Retina (tissue), 1 donor: ENCODE measurements at places on chromosomes 3 and 15.

DNA sequence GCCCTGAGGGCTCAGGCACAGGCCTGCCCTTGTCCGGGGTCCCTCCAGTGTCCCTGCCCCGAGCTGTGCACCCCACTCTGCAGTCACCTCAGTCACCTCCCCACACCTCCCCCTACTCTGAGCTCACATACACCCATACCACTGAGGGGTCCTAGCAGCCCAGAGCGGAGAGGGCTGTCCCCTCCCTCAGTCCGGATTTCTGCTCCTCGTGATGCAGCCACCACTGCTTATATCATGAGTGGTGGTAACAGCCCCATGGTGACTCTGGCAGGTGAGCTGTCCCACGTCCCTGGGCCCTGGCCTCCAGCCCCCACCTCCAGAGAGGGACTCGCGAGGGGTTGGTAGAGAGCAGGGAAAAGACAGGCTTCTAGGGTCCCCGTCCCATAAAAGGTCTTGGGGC is 8.0 kb downstream of the CSPG4 start:
- DNase-seq = no peak

DNA sequence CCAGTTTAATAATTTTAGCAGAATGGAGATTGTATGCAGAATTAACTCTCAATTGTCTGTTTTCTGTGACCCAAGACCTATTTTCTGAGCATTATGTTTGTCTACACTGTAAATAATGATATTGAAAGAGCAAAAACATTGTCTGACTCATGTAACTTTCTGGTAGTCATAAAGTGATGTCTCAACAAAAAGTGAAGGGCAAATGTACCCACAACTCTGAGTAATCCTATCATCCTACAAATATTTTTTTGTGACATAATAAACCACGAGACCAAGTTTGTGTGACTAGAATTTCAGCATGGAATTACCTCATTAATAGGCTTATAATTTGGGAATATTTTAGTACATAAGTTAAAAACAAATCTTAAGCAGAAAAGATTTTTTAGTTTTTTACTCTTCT is 15.4 kb upstream of the ABHD10 start:
- DNase-seq = no peak

DNA sequence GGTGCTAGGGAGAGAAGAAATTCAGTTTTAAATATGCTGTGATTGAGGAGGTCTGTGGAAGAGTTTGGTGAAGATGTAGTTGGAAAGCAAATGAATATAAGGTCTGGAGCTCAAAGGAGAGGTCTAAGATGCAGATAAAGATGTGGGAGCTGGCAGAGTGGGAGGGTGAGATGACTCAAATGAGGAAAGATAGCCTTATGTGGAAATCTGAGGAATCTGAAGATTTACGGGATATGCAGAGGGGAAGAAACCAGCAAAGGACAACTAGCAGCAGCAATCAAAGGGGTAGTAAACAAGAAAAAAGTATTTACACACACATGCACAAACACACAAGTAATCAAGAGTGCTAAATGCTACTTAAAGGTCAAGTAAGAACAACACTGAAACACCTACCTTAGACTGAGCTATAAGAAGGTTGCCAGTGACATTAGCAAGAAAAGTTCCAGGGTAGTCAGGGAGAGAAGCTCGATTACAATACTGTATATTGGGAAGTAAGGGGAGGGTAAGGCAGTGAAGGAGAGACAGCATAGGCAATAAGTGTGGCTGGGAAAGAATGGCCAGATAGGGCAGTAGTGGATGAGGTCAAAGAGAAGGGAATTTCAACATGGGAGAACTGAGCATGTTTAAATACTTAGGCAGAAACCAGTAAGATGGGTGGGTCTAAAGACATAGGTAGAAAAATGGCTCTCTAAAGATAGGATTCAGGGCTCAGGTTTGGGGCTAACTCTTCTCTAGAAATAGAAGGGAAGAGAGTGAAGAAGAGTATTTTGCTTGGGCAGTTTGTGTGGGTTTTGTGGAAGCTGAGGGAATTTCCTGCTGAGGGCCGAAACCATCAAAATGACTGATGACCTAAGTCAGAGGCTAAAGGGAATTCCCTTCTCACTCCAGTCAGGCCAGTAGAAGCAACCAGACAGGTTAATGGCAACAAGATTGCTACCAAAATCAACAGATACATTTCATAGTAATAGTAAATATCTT is 8.9 kb downstream of the CMTM6 start:
- DNase-seq = no peak

DNA sequence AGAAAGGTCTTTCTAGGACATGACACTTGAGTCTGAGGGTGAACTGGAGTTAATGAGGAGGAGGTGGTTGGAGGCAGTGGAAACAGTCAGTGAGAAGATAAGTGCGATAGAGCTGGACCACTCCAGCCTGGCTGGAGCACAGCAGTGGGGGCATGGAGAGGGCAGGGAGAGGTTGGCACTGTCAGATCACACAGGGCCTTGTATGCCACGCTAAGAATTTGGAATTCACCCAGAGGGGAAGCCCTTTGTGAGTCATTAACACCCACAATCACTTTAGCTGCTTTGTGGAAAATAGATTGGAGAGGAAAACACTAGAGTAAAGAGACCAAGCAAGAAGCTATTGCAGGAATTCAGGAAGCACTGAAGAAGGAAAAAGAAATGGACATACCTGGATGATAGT is 83.3 kb downstream of the ZNF621 start:
- DNase-seq = no peak

DNA sequence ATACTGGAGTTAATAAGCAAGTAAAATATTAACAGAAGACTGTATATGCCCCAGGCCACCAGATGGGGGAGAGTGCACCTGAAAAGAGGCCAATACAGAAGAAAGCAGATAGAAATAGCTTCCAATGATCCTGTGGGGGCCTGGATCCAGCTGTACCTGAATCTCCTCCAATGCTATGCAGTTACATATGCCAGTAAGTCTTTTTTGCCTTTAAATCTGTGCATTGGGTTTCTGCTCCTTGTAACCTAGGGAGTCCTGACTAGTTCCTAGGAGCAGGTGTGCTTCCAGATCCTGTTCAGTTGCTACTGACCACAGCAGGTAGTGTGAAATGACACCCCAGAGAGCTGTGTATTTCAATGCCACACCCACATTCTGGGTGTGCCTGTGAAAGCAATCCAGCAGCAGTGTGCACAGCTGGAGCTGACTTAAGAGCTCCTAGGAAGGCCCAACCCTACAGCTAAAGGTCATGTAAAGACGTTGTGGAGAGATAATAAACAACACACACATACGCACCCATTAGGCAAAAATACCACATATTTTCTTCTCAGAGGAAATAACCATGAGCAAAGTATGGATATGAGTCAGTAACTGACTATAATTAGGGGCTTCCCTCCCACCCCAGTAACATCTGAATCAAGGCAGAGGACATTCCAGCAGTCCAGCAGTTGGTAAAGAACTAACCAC is 62.2 kb upstream of the AKAP13 start:
- DNase-seq = no peak

- DNase-seq = no peak
Measured at GRCh38 chr3:137103739-137104138, 146.0 kb downstream of the IL20RB start.

DNA sequence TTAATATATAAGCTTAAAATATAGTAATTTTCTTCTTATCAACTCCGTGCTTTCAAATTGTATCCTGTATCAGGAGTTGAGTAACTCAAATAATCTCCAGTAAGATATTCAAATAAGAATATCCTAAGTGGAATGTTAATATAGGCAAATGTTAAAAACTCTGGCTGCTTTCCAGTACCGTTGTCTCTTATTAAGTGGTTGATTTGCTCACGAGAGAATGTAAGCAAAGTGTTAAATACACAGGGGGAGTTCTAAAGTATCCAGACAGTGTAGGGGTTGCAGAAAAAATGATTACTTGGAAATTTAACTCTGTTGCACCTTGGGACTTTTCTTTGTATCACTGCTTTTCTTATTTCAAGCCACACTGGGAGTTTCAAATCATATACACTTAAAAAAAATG is 478.9 kb upstream of the TBL1XR1 start:
- no peak for DNase-seq

- DNase-seq = no peak
Measured at GRCh38 chr3:190073264-190074008, 47.3 kb downstream of the P3H2 start.

DNA sequence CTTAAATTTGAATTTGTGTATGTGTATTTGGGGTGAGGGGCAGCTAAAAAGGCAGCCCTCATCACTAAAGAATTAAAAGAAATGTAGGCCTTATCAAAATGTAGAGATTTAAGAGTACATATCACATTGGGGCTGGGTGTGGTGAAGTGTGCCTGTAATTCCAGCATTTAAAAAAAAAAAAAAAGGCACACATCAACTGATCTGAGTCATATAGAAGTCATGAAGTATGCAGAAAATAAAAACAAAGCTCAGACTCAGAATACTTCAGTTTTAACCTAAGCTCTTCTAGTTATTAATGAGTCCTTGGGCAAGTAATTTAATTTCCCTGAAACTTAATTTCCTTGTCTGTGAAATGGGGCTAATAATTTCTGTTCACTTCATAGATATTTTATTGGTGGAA is 31.6 kb downstream of the SLC24A1 start:
- no peak for DNase-seq

- DNase-seq = no peak
Measured at GRCh38 chr3:7874116-7874515, 627.5 kb upstream of the LMCD1 start.

- DNase-seq = no peak
Measured at GRCh38 chr3:142716102-142716501, 7.7 kb upstream of the TRPC1 start.
